T1000 (cell line): ENCODE measurements at places on chromosomes 1 and 21.

GRCh38 chr1:13807209-13807608, 107.2 kb downstream of the PRDM2 start:
- DNase-seq, result no peak

GRCh38 chr1:5708346-5709245, 283.6 kb downstream of the NPHP4 start:
- no peak for DNase-seq

- DNase-seq, result no peak
These were observed 70.2 kb downstream of the SWT1 start for GRCh38 chr1:185227161-185227560.

DNA sequence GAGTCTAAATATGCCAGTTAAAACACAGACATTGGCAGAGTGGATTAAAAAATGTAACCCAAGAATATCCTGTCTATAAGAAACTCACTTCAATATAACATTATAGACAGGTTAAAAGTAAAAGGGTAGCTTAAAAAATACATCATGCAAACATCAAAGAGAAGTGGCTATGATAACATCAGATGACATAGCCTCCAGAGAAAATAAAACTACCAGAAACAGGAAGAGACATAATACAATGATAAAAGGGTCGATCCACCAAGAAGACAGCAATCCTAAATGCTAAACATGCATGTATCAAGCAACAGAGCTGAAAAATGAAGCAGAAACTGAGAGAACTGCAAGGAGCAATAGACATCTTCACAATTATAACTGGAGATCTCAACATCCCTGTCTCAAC, 190.2 kb upstream of the NR5A2 start:
- DNase-seq, result no peak

- DNase-seq, result no peak
These were observed 133.4 kb downstream of the PLPPR5 start for GRCh38 chr1:98870959-98871903.

GRCh38 chr1:158189624-158190023, 8.9 kb downstream of the CD1D start:
- DNase-seq, result no peak

GRCh38 chr1:41941381-41941780, 22.7 kb upstream of the HIVEP3 start:
- DNase-seq, result no peak

GRCh38 chr1:8874230-8875201, 4.0 kb downstream of the ENO1 start:
- no peak for DNase-seq

GRCh38 chr21:44632067-44632466, 5.1 kb upstream of the KRTAP10-10 start:
- no peak for DNase-seq

- DNase-seq, result no peak
These were observed 99.4 kb downstream of the DIRAS3 start for GRCh38 chr1:67951014-67951413.

DNA sequence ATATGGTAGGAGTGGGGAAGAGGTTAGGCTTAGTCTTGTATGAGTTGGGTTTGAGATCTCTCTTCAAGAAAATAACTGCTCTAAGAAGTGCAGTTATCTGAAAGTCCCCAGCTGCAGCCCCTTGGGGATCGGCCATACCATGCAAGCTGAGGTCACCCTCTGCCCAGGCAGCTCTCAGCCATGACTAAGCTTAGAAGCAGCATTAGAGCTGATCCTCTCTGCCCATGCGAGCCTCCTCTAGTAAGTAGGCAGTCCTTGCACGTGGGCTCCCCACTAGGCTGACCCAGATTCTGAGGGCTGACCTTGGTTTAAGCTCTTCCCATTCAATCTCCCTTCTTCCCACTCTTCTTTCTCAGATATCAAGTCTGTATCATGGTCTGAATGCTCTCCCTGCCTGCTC, 121.0 kb upstream of the UBE2U start:
- peak; percentile 81 for DNase-seq

GRCh38 chr1:5548266-5548665, 444.0 kb downstream of the NPHP4 start:
- DNase-seq, result no peak

DNA sequence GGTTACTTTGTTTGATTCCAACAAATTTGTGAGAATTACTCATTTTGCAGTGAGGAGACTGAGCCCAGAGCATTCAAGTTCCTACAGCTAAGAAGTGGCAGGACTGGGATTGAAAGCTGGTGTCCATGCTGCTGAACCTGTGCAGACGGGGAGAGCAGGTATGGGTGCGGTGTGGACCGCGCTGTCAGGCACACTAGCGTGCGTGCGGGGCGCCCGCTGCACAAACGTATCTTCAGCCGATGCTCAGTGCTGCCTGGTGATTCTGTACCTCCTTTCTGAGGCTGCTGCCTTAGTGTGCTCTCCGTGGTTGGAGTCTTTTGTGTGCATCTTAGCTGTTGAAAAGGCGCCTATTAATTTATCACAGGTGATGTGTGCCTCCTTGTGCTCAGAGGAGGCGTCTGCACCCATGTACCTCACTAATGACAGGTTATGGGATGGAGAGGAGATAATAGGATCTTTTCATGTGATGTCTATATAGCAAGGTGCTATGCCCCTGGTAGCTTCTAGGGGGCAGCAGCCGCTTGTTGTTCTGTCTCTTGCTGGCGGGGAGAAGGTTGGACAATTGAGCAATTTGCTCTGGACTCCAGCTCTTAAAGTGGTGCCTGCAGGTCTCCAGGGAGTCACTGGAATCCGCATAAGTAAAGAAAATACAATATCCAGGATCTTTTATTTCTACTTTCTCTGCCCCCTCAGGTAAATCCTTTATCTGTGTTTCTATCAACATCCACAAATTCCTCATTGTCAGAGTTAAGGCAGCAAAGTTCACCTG, 32.5 kb downstream of the PEX14 start:
- peak; percentile 55 for DNase-seq

DNA sequence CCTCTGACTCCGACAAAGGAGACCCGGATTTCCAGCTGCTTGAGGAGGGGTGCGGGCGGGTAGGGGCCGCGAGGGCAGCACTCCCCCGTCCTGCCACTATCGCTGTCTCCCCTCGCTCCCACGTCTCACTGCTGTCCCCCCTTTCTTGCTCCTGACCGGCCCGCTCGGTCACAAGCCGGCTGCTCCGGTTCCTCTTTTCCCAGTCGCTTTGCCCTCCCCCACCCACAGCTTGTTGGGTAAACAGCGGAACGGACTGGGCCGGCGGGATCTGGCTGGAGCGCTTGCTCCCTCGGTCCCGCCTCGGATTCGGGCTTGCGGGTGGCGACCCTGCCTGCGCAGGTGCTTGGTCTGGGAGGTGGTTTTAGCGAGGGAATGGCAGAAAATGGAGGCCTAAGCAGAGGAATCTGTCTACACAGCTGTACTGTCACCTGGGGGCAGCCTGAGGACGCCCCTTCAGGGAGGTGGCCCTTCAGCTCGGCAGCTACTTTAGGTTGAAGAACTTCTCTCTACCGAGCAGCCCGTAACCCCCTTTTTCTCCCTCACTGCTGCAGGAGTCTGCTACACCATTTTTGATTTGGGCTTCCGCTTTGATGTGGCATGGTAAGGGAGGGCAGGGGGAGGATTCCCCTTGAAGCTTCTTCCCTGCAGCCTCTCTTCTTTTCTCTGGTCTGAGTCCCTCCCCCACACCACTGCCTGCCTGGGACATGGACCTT, 645 bp downstream of the ATP6V0B start:
- DNase-seq, result no peak

DNA sequence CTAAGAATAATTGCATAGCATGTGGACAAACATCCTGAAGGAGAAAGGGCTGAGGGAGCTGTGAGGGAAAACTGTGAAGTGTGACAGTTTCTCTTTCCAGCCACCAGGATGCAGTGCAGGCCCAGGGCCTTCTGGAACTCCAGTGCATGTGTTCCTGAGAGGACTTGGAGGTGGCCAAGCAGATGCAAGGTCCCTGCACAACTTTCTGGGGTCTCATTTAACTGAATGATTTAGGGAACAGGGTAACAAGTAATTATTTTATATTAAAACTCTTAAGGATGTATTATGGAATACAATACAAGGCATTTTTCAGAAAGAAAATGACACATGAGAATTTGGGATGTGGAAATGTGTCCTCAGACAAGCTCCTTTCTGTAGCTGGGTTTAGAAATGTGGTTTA, 61.2 kb upstream of the MCOLN3 start:
- no peak for DNase-seq

GRCh38 chr1:217524787-217525520, 105.9 kb downstream of the GPATCH2 start:
- DNase-seq, result no peak

DNA sequence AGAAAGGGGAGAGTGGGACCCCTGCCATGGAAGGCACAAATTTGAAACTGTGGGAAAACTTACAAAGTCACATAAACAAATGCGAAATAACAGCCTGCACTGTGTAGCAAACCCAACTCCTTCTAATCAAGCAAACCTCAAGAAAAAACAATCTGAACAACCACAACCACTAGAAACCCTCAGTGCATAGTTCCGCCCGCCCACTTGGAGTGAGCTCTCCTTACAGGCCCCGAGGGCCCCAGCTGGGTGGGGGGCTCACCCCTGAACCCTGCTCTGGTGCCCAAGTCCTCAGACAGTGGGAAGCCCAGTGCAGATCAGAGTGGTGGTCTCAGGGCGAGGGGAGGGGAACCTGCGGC, 931 bp upstream of the MXRA8 start:
- no peak for DNase-seq

- DNase-seq, result no peak
These were observed 8.4 kb downstream of the KCNQ4 start for GRCh38 chr1:40792036-40792435.

- no peak for DNase-seq
These were observed 87.5 kb upstream of the FMN2 start for GRCh38 chr1:240004086-240004749.

- no peak for DNase-seq
These were observed 27.6 kb downstream of the HS2ST1 start for GRCh38 chr1:86942042-86942441.

- no peak for DNase-seq
These were observed 54.0 kb downstream of the ALG14 start for GRCh38 chr1:95018602-95019369.

GRCh38 chr1:15628003-15628402, 10.7 kb downstream of the DDI2 start:
- no peak for DNase-seq

DNA sequence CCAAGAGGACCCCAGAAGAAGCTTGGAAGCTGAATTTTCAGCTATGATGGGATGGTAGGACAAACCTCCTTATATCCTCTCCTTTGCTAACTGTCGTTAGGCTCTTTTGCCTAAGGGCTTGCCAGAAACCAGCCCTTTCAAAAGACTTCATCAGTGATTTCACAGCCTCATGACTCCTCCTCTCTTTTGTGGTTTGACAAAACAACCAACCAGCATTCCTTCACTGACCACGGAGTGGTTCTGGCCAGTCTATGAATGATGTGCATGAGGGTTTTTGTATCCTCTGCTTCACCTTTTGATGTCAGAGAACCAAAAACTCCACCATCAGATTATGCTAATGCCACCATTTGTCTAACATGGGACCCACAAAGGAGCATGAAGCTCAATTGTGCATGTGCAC, 116.9 kb upstream of the COA6 start:
- DNase-seq, result no peak

GRCh38 chr1:47380699-47381098, 35.4 kb upstream of the FOXE3 start:
- no peak for DNase-seq

GRCh38 chr1:118985640-118986554, 2.2 kb downstream of the TBX15 start:
- DNase-seq, result no peak

GRCh38 chr21:45438391-45439145, 33.6 kb downstream of the COL18A1 start:
- no peak for DNase-seq

DNA sequence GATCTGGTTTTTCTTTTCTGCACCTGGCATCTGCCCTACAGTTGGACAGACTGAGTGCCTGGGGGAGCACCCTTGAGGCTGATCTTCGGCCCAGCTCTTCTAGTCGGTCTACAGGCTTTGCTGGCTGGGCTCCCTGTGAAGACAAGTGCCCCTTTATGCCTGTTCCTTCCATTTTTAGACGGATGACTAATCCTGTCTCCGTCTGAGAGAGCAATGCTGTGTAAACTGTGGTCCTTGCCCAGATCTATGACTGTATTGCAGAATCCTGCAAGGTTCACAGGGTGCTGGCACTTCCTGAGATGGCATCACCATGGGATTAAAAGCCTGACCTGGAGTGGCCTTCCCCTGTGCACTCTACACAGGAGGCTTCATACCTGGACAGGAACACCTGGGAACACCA, 47.6 kb upstream of the SAMD13 start:
- DNase-seq, result peak; percentile 35

DNA sequence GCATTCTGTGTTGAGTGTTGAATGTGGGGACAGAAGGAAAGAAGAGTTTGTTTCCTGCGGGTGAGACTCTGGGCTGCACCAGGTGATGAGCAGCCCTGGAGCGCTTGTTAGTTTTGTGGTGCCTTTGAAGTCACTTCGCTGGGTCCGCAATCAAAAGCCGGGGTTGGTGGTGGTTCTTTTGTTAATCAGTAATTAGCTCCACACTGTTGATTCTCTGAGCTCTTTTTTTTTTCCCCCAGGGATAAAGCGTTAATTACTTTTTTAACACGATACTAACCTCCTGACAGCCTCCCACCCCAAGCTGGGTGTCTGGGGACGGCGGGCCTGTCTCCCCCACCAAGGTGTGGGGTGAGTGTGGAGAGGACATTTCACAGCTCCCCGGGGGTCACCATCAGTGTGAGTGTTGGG, 56.6 kb downstream of the AGPAT3 start:
- DNase-seq, result no peak

DNA sequence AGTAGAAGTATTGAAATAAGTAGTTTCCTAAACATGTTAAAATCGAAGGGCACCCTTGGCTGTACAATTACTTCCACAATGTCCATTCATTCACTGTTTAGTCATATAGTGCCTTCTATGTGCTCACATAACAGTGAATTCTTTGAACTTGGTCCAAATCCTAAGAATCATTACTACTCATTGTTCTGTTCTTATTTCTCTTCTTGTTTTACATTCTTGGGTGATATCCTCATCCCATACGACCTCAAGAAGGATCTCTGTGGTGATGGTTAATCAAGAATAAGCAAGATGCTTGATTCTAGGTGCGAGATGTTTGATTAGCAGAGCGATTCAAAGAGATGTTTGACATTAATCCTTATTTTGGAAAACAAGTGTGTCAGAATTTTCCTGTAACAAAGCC, 667.4 kb upstream of the ZP4 start:
- no peak for DNase-seq

DNA sequence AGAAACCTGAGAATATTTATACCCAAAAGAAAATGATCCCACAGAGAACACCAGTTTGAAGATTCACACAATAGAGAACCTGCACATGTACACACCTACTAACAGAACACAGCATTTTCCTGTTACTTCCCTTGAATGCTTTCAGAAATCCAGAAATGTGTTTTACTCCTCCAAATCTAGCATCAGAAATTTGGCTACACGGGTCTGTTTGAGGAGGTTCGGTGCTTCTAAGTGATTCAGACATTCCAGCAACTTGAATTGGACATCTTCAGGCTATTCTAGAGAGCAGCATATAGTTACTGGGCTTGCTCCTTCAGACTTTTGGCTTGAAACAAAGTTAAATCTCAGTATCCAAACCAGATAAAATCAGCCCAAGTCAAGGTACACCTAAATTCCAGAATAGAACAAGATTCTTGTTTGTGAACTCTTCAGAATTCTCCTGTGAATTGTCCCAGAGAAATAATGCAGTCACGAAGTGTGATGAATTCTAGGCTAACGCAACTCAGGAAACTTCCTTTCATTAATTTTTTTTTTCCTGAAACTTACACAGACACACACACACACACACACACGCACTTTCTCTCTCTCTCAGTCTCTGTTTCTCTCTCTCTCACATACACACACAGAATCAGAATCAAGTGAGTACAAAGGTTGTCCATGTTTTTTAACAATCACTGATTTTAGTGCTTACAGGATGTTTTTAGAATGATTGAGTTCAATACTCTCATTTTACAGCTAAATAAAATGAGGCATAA, 278.4 kb upstream of the SNX7 start:
- DNase-seq, result no peak
